GM03348 (cell line): ENCODE measurements at places on chromosomes 2 and 18.
A peak's percentile ranks its signal among the peaks of the same experiment; 100 is the strongest.

- no peak for DNase-seq
Observed at GRCh38 chr2:60882971-60883753, 1.8 kb downstream of the REL start.

GRCh38 chr2:175817221-175817620, 184.8 kb downstream of the LNPK start:
- DNase-seq = no peak

DNA sequence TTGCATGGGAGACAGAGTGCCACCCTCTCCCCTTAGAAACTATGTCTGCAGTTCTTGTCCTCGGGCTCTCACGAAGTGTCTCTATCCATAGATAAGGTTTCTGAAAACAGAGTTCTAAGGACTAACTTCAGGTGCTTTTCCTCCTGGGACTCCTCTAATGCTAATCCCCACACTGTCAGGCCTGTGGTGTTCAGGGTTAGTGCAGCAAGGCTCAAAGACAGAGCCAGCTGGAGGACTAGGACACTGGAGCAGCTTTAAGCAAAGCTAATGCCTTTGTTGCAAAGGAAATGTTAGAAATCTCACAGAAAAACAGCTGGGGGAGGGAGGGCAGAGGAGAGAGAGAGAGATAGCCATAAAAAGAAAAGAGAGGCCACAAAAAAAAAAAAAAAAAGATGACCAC, 824.0 kb upstream of the FSHR start:
- no peak for DNase-seq

DNA sequence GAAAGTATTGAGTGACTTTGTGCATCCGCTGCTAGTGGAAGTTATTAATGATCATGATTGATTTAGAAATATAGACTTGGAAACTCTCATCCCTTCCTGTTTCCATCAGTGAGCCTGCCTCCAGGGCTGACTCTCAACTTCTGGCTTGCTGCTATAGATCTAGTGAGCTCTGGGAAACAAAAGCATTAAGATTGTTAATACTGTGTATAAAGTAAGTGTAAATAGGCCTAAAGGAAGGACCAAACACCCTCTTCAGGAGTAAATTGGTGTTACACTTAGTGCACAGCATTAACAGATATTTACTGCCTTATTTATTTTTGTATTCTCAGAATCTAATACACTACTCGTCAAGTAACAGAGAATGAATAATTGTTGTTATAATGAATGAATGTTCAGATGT, 285.6 kb downstream of the THSD7B start:
- DNase-seq = peak; percentile 21

- no peak for DNase-seq
Observed at GRCh38 chr2:33265584-33266338, 210.7 kb upstream of the RASGRP3 start.

DNA sequence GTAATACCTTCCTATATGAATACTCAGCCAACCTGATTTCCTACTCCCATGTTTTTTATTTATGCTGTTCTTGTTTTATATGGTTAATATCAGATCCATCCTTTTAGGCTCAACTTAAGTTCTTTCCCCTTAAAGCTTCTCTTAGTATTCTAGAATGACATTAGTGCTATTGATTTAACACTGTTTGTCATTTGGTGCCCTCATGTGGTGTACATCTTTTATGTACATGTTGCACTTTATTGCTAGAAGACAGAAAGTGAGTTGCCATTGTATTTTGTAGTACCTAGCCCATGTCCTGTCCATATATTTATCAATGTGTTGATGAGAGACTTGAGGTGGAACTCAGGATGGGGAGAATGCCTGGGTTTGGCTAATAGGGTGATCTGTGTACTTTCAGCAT, 2.5 kb downstream of the HTRA2 start:
- DNase-seq = peak; percentile 50

DNA sequence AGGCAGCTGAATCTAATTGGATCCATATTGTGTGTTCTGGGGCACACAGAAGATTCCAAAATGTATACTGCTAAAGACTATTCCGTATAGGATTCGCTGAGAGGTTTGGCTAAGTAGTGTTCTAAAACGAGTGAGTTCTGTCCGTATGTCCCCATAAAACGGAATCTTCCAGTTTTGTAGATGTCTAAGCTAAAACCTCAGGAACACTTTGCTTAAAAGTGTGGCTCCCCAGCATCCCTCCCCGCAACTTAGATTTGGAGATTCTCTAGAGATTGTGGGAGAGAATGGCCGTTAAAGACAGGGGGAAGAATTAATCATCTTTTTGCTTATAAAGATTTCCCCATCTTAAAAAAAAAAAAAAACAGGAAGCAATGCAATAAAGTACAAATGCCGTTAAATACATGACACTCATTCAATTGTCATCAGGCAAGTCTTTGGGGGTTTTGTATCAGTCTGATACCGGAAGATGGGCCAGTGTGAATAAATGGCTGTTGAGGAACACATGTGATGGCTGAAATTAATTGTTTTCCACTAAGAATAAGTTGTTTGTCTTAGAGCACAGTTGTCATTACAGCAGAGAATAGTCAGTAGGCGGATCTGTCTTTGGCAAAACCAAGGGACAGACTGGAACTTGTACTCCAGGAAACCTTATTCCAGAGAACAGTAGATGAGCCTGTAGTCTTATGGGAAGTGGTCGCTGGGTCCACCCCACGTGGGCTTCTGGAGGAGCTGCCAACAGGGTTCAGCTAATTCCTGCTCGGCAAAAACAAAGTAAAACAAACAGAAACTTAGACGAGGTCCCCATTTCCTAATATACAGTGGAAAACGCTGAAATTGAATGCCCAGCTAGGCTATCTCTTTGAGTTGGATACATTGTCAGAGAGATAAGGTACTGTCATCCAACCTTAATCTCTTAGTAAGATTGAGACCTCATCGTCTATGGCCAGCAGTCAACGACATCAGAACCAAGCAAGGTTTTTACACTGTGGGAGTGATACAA, 1.7 kb downstream of the EMILIN2 start:
- DNase-seq = no peak

- DNase-seq = peak; percentile 40
Observed at GRCh38 chr2:172829229-172829628, 93.6 kb downstream of the RAPGEF4 start.

DNA sequence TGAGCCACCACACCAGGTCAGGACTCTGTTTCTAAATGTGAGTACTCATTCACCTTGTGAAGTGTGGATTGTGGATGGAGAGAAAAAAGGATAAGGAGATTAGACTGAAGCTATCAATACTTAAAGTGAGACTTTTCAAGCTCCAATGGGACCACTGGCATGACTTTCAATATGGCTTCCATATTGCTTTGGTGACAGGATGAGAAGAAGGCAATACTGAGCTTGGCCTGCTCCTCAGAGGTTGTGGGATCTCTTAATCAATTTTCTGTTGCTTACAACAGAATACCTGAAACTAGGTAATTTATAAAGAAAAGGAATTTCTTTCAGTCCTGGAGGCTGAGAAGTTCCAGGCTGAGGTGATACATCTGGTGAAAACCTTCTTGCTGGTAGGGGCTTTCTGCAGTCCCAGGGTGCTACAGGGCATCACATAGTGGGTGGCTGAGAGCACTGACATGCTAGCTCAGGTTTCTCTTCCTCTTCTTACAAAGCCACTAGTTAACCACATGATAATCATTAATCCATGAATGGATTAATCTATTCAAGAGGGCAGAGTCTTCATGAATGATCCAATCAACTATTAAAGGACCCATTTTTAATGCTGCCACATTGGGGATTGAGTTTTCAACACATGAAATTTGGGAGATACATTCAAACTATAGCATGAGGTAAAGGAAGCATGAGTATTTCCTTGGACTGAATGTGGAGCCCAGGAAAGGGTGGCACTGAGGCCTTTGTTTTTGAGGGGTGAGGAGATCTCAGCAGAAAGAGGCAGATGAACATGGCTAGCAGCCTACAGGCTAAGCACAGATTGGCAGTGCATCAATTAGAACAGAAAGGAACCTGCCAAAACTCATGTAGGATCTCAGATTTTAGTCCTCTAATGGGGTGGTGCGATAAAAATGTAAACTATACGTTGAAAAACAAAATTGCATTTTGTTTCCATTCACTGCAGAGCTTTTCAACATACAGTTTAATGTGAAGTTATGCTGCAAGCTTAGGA, 274.5 kb downstream of the PIK3C3 start:
- DNase-seq = no peak

DNA sequence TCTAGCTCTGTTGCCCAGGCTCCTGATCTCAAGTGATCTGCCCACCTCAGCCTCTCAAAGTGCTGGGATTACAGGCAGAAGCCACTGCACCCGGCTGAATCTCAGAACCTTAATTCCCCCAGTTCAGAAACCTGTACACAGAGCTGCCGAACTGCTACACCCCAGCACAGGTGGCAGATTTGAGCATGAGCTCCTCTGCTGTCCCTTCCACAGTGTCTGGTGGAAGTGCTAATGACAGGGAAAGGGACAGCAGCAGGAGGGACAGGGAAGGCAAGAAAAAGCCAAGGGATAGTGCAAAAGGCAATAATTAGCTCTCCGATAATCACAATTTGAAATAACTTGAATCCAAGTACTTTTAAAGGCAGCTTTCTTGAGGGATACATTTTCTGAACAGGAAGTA, 211.4 kb upstream of the ZNF521 start:
- DNase-seq = no peak

GRCh38 chr2:59627599-59627998, 925.9 kb downstream of the BCL11A start:
- no peak for DNase-seq

GRCh38 chr2:26001743-26002351, 19.6 kb upstream of the KIF3C start:
- peak; percentile 56 for DNase-seq

DNA sequence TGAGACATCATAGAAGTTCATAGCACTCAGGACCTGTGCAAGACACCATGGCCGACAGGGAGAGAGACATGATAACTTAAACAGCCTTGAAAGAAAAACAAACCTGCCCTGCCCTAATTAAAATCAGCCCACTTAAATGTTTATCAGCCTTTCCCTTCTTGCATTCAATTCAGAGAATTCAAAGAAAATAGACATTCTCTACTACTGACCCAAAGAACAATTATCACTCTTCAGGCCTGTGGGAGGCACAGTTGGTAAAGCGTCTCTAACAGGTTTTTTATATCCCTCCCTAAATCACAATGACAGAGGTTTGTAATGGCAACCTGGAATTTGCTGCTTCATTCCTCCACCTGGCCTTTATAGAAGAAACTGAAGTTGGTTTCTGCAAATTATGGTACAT, 1.7 kb downstream of the CDK15 start:
- no peak for DNase-seq

DNA sequence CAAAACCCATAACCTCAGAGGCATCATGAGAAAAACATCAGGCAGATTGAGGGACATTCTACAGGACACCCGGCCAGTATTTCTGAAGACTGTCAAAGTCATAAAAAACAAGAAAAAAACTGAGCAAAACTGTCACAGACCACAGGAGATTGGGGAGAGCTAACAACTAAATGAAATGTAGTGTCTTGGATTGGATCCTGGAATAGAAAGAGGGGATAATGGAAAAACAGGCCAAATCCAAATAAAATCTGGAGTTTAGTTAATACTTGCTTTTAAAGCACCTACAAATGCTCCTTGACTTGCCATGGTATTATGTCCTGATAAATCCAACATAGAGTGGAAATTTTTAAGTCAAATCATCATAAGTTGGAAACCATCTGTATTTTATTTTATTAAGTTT, 17.6 kb upstream of the CXCR1 start:
- DNase-seq = no peak

DNA sequence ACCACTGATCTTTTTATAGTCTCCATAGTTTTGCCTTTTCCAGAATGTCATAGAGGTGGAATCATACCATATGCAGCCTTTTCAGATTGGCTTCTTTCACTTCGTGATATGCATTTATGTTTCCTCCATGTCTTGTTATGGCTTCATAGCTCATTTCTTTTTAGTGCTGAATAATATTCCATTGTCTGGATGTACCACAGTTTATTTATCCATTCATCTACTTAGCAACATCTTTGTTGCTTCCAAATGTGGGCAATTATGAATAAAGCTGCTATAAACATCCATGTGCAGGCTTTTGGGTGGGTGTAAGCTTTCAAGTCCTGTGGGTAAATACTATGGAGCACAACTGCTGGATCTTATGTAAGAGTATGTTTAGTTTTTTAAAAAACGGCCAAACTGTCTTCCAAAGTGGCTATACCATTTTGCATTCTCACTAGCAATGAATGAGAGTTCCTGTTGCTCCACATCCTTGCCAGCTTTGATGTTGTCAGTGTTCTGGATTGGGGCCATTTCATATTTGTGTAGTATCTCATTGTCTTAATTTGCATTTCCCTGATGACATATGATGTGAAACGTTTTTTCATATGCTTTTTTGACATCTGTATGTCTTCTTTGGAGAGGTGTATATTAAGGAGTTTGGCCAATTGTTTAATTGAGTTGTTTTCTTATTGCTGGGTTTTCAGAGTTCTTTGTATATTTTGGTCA, 20.6 kb downstream of the STPG4 start:
- no peak for DNase-seq

DNA sequence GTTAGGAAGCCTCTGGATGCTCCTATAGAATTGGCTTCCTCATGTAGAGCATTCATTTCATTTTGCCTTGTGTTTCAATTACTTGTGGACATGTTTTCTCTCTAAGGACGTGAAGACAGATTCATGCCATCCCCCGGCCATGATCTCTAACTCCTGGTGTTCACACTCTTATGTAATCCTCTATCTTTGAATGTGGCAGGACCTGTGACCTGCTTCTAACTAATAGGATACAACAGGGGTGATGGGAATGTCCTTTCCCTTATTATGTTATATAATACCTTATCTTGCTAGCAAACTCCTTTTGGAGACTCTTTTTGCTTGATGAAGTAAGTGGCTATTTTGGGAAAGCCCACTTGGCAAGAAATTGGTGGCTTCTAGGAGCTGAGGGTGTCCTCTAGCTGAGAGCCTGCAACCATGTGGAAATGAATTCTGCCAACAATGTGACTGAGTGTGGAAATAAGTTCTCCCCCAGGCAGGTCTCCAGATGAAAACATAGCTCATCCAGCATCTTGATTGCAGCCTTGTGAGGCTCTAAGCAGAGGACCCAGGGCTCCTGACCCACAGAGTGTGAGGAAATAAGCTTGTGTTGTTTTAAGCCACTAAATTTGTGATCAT, 13.8 kb downstream of the DPYSL5 start:
- no peak for DNase-seq

- no peak for DNase-seq
Observed at GRCh38 chr2:17296686-17297085, 221.6 kb downstream of the RAD51AP2 start.

- no peak for DNase-seq
Observed at GRCh38 chr2:152050341-152050740, 48.5 kb downstream of the CACNB4 start.
